ENCODE measurements at places on chromosomes 12 and 14.

GRCh38 chr12:65857840-65858239 is 33.6 kb downstream of the HMGA2 start:
- no peak for DNase-seq

GRCh38 chr14:75783184-75783583 is 122.1 kb downstream of the TTLL5 start:
- no peak for DNase-seq

- DNase-seq = no peak
Measured at GRCh38 chr14:58177125-58177524, 22.8 kb upstream of the ACTR10 start.

DNA sequence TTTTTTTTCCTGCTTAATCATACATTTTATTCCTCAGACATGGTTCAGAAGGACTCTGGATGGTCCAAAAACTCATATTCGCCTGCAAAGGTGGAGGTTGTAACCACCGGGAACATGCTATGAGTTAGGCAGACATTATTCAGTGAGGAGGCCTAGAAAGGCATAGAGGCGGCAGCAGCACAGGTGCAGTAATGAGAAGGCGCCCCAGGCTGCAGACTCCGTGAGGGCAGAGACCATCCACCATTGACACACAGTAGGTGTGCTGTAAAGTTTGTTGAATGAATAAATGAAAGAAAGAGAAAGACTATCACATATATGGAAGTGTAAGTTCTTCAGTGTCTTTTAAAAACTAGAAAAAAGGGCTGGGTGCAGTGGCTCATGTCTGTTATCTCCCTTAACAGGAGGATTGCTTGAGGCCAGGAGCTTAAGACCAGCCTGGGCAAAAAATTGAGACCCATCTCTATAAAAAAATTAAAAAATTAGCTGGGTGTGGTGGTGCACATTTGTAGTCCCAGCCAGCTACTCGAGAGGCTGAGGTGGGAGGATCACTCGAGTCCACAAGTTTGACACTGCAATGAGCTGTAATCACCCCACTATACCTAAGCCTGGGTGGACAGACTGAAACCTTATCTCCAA is 34.5 kb upstream of the PTGR2 start:
- DNase-seq = no peak

DNA sequence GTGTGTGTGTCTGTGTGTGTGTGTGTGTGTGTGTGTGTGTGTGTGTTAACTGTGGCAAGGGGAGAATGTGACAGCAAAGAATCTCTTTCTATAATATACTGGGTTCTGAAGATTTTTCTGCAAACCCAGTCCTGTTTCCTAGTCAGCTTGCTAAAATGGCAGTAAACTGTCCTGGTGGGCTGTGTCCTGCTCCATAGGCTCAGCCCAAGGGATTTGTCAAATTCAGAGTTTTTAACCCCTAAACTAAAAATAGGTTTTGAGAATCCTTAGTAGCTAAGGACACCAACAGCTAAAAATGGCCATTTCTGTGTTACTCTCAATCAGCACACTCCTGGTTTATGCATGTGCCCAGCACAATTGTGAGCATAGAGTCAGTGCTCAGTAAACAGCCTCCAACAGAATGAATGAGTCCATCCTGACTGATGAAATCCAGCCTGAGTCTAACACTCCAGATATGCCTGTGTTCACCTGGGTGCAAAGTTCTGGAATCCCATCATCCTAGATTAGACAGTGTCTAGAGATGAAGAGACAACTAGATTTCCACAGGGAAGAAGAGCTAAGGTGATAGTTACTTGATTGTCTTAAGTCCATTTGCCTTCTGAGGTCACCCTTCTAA is 192.6 kb downstream of the TTC6 start:
- no peak for DNase-seq

GRCh38 chr14:100774164-100774537 is 47.5 kb downstream of the DLK1 start:
- DNase-seq = no peak

- no peak for DNase-seq
Measured at GRCh38 chr14:82490397-82490796, 956.7 kb upstream of the SEL1L start.

DNA sequence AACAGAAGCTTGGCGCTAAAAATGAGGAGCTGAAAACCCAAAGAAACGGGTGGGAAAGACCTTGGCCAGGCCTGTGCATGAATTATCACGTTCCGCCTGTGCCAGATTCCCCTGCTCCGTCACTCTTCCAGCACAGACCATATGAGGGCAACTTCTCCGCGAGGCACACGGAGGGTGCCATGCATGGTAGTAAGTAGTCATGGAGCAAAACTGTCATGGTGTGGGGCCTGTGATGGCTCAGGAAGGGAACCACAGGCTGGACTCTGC is 148.2 kb downstream of the ANO2 start:
- no peak for DNase-seq

DNA sequence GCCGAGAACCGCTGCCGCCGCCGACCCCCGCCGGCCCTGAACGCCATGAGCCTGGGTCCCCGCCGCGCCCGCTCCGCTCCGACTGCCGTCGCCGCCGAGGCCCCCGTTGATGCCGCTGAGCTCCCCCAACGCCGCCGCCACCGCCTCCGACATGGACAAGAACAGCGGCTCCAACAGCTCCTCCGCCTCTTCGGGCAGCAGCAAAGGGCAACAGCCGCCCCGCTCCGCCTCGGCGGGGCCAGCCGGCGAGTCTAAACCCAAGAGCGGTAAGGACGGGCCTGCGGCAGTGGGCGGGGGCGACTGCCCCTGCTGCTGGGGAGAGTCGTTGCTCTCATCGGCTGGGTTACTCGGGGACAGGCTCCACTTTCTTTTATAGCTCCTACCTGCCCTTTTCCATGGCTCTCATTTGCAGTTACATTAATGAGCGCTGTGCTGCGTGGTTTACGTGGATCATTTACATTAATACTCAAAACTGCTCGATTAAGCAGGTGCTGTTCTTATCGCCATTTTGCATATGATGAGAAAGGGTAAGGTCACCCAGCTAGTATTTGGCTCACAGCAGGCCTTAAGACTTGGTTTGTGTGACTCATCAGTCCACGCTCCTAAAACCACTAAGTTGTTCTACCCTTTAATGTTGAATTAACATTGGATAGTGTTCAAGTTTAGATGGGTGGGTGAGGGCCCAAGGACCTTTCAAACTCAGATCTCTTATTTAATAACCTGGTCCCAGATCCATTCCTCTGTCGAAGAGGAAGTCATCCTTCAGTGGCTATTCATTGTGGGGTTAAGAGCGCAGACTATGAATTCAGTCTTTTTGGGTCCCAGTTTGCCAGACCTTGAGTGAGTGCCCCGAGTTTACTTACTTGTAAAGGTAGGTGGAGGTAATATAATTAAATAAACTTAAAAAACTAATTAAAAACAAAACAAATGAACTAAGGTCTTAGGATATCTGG is 823 bp downstream of the RNF10 start:
- no peak for DNase-seq

- no peak for DNase-seq
Measured at GRCh38 chr14:98293576-98293975, 978.4 kb downstream of the BCL11B start.

- DNase-seq = no peak
Measured at GRCh38 chr12:65535946-65536345, 257.5 kb downstream of the MSRB3 start.
